ENCODE measurements at places on chromosomes 12 and 14.

DNA sequence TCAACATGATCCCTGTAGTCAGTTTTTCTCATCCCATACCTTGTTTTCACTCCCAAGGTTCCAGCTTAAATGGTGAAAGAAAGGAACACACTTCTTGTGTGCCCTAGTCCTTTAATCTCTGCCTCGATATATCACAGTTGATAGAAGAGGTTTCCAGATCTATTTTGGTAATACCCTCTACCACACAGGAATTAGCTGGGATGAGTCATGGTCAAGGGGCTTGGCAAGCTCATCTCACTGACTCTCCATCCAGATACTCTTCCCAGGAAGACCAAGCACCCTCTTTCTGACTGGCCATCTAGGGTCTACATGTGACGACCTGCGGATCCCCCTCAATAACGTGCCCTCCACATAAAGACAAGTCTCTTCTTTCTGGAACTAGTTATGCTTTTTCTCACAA is 277.9 kb downstream of the ITPR2 start:
- no peak for DNase-seq

GRCh38 chr12:132561427-132562156 is 48.8 kb downstream of the LRCOL1 start:
- DNase-seq, result no peak

GRCh38 chr12:29591140-29592020 is 93.9 kb upstream of the OVCH1 start:
- no peak for DNase-seq

DNA sequence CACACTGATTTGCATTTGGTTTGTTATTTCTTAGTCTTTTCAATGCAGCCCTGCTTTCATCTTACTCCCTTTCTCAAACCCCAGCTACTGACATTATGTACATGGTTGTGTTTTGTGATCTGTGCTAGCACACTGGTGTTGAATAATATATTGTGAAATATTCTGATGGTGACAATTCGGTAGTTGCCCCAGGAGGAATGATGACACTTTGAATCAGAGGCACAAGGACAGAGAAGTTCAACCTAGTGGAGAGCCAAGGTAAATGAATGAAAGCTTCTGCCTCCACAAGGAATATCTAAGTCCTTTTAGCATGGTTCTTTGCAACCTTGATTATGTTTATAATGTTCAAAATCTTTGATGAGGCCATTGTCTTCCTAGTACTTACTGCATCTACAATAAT is 159.9 kb downstream of the PDE3A start:
- DNase-seq, result no peak

DNA sequence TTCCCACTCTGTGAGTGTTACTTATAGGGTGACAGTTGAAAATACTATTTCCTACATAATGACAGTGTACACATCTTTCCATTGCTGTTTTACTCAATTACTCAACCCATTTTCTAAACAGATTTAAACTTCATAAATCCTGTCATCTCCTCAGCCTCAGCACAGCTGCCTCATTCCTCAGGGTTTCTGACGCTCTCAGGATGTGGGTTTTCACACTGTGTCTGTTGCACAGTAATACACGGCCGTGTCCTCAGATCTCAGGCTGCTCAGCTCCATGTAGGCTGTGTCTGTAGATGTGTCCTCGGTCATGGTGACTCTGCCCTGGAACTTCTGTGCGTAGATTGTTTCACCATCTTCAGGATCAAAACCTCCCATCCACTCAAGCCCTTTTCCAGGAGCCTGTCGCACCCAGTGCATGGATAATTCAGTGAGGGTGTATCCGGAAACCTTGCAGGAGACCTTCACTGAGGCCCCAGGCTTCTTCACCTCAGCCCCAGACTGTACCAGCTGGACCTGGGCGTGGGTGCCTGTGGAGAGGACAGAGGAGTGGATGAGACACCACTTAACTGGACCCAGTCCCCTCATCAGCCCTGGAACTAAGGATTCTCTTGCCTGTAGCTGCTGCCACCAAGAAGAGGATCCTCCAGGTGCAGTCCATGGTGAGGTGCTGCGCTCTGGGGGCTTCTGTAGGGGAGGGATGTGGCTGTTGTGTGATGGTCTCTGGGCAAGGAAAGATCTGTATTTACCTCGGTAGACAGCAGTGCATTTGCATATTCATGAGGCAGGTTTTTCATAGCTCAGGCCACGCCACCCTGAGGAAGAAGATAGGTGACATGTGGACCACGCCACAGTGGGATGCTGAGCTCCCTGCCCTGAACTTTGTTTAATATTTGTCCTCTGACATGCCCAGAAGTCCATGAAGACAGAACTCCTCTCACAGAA is 750.2 kb downstream of the TMEM121 start:
- no peak for DNase-seq

DNA sequence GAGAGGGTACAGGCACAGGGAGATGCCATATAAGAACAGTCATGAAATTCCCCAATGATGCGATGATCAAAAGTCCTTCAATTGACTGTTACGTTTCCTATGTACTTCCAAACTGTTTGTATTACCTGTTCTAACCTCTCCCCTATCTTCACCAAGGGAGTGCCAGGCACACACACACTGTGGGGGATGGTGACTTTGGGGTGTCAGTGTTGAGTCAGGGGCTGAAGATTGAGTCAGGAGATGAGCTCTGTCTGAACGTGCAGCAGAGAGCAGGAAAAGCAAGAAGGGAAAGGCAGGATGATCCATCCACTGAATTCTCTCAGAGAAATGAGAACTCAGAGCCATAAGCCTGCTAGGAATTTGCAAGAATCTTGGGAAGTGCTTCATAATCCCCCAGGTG is 153.4 kb downstream of the EFCAB11 start:
- DNase-seq, result no peak

GRCh38 chr14:95466506-95466905 is 49.9 kb downstream of the SYNE3 start:
- no peak for DNase-seq

DNA sequence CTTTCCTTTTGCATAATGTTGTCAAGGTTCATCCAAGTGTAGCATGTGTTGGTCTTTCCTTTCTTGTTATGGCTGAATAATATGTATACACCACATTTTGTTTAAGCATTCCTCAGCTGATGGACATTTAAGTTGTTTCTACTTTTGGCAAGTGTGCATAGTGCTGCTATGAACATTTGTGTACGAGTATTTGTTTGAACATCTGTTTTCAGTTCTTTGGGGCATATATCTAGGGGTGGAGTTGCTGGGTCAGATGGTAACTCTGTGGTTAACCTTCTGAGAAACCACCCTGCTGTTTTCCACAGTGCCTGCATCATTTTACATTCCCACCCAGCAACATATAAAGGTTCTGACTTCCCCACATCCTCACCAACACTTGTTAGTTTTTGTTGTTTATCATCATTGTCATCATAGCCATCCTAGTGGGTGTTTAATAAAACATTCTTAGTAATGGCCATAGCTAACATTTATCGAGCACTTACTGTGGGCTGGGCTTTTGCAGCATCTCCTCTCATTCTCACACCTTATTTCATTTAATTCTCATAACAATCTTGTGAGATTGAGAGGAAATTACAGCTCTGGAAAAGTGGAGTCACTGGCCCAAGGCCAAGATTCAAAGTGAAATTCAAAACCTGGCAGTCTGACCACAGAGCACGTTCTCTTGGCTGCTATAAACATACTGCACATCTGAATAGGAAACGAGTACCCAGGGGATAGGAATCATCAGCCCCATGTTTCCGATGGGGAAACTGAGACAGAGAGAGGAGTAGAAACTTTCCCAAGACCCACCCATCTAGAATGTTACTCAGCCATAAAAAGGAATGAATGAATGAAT is 193.6 kb downstream of the KSR2 start:
- DNase-seq, result no peak

DNA sequence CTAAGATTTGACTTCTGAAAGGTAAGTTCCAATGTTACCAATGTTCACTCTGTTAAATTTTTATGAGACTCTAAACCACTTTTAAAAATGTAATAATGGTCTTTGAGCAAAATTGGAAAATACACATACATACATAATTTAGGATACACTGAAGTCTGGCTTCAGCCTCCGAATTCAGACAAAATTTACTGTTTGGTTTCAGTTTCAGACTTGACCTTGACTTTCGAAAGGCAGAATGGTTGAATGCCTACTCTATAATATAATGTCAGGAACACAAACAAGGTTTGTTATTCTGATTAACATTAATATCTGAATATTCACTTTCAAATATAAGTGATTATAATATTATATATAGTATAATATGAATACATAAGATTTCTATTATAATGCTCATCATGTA is 74.1 kb upstream of the KRAS start:
- no peak for DNase-seq

GRCh38 chr12:108823804-108824203 is 33.6 kb downstream of the SSH1 start:
- DNase-seq, result no peak

- no peak for DNase-seq
These were observed 147.1 kb downstream of the GRIP1 start for GRCh38 chr12:66531766-66532165.

- DNase-seq, result no peak
These were observed 290.8 kb downstream of the RPAP3 start for GRCh38 chr12:47415054-47415453.

DNA sequence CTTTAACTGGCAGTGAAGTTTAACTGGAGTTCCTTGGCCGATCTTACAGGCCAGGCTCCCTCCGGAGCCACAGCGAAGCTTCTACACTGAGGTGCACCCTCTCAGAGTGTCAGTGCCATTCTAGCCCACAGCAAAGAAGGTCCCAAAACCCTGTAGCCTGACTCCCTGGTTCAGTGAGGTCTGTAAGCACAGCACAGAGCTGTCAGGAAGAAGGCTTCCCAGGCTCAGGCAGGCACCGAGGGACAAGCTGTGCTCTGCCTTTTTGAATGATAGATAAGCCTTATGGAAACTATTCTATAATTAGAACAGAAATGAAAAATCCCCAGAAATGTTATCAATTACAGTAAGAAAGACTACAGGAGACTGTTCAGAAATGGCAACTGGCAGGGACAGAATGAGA is 40.2 kb downstream of the MOK start:
- no peak for DNase-seq

DNA sequence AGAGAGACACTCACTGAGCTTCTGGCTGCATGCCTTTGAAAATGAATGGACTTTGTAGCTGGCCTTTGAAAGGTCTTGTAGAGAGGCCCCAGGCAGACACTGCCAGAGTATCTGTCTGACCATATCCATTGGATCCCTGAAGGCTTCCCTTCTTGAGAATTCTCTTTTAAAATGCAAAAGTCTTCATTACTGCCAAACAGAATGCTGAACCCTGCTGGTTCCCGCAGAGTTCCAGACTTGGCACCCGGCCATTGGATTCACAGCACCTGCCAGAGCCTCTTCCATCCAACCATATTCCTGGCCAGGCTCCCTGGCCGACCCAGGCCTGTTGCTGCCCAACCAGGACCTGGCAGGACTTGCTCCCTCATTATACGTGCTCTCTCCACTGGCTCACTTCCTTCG is 182.5 kb downstream of the GXYLT1 start:
- no peak for DNase-seq

Data from stimulated activated CD8-positive, alpha-beta memory T cell treated with anti-CD3 and anti-CD28 coated beads, Interleukin-4, amount 100 ng/mL, for 1 hour (primary cell).